ENCODE measurements at places on chromosomes 16 and 17.

GRCh38 chr17:56601591-56601990, 8.1 kb downstream of the NOG start:
- DNase-seq: no peak

- no peak for DNase-seq
These were observed 23.6 kb downstream of the DYNLRB2 start for GRCh38 chr16:80564394-80564793.

DNA sequence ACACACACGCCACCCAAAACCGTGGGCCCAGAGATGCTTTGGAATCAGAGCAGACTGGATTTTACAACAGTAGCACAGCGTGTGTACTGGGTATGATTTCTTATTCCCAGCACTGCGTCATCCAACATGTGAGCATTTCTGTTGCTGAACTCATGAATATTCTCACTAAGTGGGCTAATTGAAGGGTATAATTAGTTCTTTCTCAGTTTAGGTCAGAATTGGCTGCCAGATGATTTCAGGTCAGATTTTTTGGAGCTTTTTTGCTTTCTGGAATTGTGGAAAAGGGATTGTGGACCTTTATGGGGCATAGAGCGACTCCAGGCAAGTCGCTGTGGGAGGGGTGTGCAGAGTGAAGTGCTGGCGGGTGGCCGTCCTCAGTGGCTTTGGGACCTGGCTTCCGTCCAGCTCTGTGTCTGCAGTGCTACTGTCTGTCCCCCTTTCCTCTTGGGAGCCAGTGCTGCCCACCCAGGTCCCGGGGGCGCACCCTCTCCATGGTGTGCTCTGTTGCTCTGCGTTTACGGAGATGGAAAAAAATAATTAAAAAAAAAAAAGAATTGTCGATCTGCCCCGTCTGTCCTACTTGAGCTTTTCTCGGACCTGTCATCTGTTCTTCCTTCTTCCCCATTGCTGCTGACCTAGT, 25.0 kb downstream of the FOXK2 start:
- no peak for DNase-seq

- no peak for DNase-seq
These were observed 30.9 kb downstream of the DCAKD start for GRCh38 chr17:45020354-45021138.

GRCh38 chr16:22240023-22240710, 34.1 kb downstream of the EEF2K start:
- DNase-seq: no peak

DNA sequence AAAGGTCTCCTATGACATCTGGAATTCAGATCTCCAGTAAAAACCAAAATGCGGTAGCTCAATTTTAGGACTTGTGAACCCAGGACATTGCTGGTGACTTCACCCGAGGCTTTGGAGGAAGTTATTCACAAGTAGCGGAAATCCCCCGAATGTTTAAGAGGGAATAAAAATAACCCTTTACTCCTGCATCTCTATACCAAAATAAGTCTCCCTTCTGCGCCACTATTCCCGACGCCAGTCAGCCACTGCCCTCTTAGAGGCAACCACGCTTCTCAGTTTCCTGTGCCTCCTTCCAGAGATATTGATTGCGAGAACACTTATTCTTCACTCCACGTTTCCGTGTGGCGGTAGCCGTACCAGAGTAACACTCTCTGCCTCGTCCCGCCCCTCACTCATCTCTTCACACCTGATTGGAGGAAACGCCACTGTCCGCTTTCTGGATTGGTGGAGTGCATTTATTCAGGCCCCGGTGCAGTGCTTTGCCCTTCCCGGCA, 27.4 kb downstream of the EMP2 start:
- no peak for DNase-seq

DNA sequence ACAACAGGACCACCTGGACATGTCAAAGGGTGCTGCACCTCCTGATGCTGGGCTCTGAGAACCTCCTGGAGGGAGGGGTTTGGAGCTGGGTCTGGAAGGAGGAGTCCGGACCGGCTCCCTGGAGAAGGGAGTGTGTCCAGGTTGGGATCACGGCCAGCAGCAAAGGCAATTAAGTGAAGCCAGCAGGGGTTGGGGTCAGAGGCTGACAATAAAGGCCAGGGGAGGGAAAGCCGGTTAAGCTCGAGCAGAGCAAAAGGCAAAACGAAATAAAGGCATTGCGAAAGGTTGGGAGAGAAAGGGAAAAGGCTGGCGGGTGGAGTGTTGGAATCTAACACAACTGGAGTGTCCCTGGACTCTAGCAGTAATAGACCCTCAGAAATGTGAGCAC, 992 bp upstream of the CACNG4 start:
- no peak for DNase-seq

DNA sequence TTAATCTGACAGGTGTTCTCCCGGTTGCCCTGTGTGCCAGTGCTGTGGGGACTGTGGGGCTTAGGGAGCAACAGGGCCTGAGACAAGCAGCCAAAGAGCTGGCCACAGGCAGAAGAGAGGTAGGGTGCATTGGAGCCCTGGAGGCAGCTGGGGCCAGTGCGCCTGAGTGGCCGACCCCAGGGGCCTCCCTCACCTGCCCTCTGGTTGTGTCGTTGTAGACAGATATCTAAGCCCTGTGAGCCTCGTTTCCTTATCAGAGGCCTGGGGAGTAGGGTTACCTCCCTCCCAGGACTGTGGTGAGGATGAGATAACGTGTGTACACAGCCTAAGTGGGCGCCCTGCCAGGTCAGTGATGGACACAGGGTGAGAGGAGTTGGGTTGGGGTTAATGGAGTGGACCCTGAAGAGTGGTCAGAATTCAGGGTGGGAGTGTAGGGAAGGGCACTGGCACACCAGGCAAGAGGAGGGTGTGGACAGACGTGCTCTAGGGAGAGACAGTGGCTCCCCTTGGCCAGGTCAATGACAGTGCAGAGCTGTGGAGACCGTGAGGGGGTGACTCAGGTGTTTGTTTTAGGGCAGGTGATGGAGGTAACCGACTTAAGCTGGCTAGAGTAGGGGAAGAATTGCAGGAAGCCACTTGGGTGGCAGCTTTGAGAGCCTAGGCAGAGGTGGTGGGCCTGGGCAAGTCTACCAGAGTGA, 3.4 kb downstream of the NARF start:
- no peak for DNase-seq

GRCh38 chr17:7435676-7436555, 681 bp downstream of the TMEM102 start:
- no peak for DNase-seq

DNA sequence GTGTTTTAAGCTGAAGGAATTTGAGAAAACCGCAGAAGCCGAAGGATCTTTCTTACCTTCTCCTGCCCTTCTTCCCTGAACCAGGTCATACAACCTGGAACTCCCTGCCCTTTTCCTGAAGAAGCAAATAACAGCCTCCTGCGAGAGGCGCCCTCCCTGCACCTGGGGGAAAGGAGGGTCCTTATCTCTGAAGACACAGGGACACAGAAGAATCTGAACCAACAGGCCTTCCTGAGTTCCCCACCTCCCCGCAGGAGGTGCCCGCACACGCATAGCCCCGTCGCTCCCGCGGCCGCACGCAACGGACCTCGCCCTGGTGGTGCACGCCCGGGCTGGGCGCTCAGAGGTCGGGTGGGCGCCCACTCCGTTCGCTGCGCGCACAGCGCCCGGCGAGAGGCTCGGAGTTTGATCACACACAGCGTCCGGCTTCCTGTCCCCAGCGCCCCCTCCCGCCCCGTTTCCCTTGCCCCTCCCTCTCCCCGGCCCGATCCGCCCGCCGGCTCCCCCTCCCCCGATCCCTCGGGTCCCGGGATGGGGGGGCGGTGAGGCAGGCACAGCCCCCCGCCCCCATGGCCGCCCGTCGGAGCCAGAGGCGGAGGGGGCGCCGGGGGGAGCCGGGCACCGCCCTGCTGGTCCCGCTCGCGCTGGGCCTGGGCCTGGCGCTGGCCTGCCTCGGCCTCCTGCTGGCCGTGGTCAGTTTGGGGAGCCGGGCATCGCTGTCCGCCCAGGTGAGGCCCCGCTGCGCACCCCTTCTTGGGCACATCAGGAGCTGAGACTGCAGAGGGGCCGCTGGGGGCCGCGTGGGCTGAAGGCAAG, at the start of gene TNFSF12:
Gene TNFSF12, plus strand, starts transcription at position 474 of the 816 bp plus-strand sequence. Its CDS starts 96 bp downstream, at position 570.
- DNase-seq: no peak

GRCh38 chr16:72025404-72026114, 17.0 kb downstream of the DHODH start:
- DNase-seq: no peak

DNA sequence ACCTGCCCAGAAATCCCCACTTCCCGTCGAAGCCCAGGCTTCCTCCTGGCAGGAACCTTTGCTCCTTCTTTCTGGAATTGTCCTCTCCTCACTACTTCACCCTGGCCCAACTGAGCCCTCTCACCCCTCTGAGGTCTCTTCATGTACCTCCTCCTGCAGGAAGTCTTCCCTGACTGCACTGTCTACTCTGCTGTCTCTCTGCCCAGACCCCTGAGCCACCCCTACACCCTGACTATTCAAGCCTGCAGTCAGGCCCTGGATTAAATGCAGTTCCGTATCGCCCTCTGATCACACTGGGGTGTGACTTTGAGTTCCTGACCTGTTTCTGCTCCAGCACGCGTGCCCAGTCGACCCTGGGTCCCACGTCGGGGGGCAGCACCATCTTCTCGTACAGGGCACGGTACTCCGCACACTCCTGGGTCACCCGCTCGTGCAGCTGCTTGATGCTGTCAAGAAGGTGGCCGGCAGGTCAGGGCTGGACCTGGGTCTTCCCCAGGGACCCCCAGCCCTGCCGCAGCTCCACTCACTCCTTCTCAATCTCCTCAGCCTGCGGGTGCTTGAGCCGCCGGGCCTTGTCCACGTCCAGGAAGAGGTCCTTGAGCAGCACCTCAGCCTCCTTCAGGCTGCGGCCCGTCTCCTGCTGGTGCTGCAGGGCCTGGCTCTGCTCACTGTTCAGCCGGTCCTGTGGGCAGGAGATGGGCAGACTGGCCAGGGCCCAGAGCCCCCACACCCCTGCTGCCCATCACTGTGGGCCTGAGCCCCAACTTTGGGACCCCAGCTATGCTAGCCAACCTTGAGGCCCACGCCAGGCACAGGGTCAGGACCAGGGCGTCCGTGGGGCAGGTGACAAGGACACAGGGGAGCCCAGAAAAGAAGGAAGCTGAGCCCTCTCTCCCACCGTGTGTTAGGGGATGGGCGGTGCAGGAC, 3.9 kb downstream of the EVPL start:
- DNase-seq: no peak

GRCh38 chr17:22441776-22442175, 749.5 kb downstream of the KCNJ18 start:
- DNase-seq: no peak

GRCh38 chr16:1706386-1707192, 594 bp downstream of the MAPK8IP3 start:
- peak; percentile 62 for DNase-seq

DNA sequence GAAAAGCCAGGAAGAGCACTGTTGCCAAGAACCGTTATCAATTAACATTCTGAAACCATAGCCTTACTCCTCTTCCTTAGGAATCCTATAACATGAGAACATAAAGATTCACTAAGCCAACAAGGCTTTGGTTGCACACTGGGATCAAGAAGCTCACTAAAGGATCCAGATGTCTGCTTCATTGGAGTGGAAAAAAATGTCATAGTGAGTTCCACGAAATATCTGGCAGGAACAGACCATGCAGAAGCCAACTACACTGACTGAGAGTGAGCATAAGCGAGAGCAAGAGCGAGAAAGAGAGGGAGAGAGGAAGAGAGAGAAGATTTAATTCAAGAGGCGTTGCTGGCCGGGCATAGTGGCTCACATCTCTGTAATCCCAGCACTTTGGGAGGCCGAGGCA, 13.4 kb upstream of the MEIOC start:
- no peak for DNase-seq

GRCh38 chr17:77690271-77691161, 268.0 kb upstream of the TNRC6C start:
- DNase-seq: peak; percentile 55

DNA sequence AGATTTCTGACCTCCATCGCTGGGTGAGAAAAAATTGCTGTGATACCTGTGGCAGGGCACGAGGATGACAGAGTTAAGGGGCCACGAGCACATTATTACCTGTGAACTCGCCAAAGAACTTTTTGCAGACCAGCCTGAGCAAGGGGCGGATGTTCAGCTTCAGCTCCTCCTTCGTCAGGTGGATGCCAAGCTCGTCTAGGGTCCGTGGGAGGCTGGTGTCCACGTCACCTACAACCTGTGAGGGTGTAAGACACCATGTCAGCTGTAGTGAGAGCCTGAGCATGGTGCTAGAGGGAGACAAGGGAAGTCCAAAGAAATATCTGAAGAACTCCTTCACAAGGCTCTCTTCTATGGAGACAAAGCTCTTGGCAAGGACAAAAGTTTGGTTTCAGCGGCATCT, 17.1 kb downstream of the HIGD1B start:
- DNase-seq: no peak

GRCh38 chr17:45221081-45222013, at the start of gene FMNL1:
Gene FMNL1, plus strand, starts transcription at chr17:45221885. Its CDS starts 240 bp downstream, at chr17:45222125.
- DNase-seq: peak; percentile 74

GRCh38 chr17:57889892-57890856, 40.3 kb upstream of the MRPS23 start:
- peak; percentile 95 for DNase-seq

DNA sequence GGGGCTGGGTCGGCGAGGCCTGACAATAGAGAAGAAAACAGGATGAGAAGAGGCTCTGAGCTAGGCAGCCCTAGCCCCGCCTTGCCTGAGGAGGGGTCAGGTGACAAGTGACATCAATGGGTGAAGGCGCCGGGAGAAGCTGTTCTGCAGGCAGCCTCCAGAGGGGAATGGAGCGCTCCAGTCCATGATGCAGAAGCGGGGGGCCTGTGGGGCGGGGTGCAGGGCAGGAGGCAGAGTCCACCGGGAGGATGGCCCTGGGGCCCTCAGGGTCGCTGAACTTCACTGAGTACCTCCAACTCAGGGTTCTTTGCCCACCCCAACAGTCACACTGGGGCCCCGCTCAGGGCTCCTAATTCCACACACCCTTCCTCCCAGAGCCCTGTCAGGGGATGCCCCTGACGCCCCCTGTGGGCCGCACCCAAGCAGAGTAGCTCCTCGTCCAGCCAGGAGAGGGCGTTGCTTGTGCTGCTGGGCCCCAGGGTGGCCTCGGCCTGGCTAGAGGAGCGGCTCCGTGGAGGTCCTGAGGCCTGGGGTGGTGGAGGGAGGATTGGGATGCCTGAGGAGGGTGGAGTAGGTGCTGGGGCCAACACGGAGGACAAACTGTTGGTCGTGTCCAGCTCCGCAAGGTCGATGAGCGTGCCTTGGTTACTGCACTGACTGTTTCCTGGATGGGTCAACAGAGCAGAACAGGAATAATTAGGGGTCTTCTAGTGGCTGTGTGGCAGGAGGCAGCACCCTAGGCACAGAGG, 20.8 kb downstream of the GGA3 start:
- peak; percentile 36 for DNase-seq

DNA sequence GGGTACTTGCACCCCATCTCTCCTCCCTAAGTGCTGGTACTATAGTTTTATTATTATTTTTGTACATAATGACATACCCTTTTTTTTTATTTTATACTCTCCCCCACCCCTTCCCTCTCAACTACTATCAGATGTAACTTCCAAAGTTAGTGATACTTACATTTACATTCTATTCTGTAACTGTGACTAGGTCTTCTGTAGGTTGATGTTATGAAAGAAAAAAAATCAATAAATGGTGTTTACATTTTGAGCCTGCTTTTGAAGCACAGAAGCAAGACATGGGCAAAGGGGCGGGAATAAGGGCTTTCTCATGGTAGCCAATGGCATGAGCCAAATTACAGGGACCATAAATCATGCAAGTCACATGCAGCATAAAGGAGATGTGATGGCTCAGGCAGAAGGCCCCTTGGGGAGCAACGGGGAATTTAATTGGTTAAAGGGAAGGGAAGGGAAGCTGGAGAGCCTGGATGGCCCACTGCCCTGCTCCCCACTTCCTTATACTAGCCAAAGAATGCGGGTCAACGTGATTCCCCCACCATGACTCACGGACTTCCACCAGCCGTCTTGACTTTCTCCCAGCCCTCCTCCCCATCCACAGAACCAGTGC, 2.4 kb upstream of the ACSF2 start:
- DNase-seq: no peak

- DNase-seq: no peak
These were observed 3.0 kb downstream of the SYNGR3 start for GRCh38 chr16:1992704-1993317.

Measured in RPMI8226 (cell line).